Stimulated activated CD4-positive, alpha-beta T cell treated with anti-CD3 and anti-CD28 coated beads, TNF-alpha, amount 100 ng/mL, for 4 hours (primary cell): ENCODE measurements at places on chromosomes 2 and 18.

DNA sequence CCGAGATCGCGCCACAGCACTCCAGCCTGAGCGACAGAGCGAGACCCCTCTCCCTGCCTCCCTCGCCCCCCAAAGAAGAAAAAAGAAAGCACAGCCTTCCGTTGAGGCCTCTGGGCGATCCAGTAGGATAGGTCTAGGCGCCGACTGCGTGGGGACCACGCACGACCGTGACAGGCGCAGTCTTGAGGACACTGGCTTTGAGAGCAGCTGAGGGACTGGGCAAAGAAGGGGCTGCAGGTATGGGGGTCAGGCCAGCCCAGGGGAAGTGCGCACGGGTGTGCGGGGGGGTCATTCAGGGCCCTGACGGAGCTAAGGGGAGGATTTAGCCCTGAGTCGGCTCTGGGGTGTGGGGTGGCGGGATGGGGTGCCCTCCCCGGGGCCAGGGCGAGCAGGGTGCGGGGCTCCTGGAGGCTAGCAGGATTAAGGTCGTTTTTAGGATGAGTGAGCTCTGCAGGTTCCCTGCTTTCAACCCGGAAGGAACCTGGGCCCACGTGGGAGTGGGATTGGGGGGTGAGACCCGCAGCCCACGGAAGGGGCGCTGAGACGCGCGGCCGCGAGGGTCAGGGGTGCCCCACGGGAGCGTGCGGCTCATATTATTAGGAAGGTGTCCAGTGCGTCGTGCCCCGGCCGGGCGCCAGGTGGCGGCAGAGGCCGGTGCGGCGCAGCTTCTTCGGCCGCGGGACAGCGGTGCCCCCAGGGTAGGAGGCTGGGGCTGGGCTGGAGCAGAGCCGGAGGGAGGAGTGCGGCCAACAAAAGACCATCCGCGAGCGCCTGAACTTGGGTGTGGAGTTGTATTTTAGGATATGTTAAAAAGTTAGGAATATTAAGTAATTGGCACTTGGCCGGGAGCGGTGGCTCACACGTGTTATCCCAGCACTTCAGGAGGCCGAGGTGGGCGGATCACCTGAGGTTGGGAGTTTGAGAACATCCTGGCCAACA lies 20.5 kb upstream of the ZNF236 start:
- no peak for DNase-seq

- no peak for DNase-seq
These were observed 11.5 kb upstream of the TSPYL6 start for GRCh38 chr2:54267577-54267976.

GRCh38 chr2:25844089-25844488 lies 34.2 kb downstream of the ASXL2 start:
- no peak for DNase-seq

- no peak for DNase-seq
These were observed 32.9 kb downstream of the SOX11 start for GRCh38 chr2:5725072-5725471.

DNA sequence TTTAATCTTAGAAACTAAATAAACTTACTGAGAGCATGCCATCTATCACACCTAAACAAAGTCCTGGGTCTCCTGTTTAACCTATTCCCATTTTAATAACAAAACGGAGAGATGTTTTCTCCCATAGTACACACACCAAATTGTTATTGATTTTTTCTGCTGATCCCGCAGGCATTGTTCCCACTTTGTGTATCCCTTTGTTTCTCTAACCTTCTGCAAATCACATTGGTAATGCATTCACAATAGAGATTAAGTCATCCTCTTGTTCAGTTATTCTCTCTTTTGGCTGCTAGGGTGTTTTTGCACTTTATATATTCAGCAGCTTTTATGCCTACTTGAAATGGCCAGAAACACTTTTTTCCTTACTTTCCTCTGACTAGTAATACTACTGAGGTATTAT lies 1071.9 kb upstream of the CDH2 start:
- DNase-seq = no peak

GRCh38 chr2:56534321-56534720 lies 350.5 kb downstream of the CCDC85A start:
- DNase-seq = no peak

GRCh38 chr18:9435041-9435440 lies 40.3 kb upstream of the RALBP1 start:
- no peak for DNase-seq

DNA sequence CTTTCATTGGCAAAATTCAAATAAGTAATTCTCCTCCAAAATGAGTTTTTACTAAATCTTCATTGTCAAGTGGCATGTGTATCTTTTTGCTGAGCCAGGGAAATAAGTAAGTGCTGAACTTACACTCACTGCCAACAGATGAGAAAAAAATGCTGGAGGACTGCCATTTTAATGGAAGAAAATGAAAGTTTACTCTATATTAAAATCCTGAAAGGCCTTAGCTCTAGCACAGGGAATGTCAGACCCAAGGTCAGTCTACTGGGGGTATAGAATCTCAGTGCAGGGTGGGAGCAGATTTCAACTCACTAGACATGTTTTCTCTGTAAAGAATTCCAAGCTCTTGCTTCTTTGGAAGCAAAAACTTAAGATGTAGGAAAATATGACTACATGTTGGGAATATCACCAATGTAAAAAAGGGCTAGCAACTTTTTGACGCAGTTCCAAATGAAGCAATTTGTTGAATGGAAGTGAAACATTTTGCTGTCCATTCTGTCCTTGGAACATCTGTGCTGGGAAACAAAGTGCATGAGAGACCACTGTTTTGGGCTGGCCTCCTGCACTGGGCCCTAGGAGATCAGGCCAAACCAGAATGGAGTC lies 127.0 kb downstream of the ST6GAL2 start:
- DNase-seq = no peak

- DNase-seq = no peak
These were observed 85.6 kb downstream of the IKZF2 start for GRCh38 chr2:213065583-213066442.

GRCh38 chr2:26503231-26503880 lies 25.4 kb upstream of the OTOF start:
- peak; percentile 59 for DNase-seq

DNA sequence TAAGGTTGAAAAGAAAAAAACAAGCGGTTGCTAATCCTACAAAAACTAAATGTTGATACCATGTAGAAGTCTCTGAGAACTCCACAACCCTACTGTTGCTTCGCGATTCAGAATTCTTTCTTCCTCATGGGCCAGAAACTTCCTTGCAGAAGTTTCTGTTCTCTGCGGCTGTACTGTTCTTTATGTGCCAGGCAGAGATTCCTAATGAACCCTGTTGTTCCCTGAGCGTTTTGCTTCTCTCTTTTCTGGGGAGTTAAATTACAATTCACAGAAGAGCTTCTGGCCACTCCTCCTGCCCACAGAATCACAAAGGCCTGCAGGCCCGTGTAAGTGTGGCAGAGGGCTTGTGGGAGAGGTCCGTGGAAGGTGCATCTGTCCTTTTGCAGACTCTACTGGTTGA lies 1.8 kb upstream of the THNSL2 start:
- no peak for DNase-seq

GRCh38 chr2:186734957-186735734 lies 41.3 kb downstream of the FAM171B start:
- DNase-seq = no peak

DNA sequence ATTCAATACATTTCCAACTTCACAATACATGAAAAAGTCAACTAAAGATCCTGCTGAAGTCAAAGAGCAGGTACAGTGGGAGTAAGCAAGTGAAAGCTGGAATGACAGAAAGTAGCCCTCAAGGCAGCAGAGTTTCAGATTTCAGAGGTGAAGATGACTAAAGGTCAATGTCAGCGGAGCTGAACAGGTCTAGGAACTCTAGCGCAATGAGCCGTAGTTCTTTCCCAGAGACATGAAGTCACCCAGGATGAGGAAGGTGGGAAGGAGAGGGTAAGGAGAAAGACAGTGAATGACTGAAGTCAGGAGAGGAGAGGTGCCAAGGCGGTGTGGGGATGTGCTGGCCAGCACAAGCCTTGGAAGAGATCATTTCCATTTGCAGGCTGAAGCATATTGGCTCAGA lies 28.1 kb downstream of the PTPN2 start:
- no peak for DNase-seq

GRCh38 chr2:150895968-150896367 lies 365.7 kb downstream of the RBM43 start:
- no peak for DNase-seq

- DNase-seq = no peak
These were observed 101.9 kb downstream of the BIN1 start for GRCh38 chr2:127004893-127005600.
